ENCODE measurements at places on chromosomes 4 and X. TPM values are rescaled to one million over a fixed set of nuclear protein-coding genes. Genes with fewer than 3 reads are reported as not detected.

Gene ART3
- total RNA-seq: not detected

Gene CENPU
- 22.3 TPM for total RNA-seq

Gene POU3F4
- total RNA-seq: not detected

Gene QRFPR
- total RNA-seq: 8.4 TPM

Gene ALB
- total RNA-seq: not detected

Gene GUCY1B1
- not detected for total RNA-seq

Gene GPM6B
- total RNA-seq: 6.9 TPM

Gene FABP2
- not detected for total RNA-seq

Gene KLHL5
- total RNA-seq: 59.2 TPM

Gene JCHAIN
- total RNA-seq: not detected

Gene VCX
- not detected for total RNA-seq

Gene USO1
- 105 TPM for total RNA-seq

Gene ASB5
- not detected for total RNA-seq

Gene IL2
- total RNA-seq: not detected

Gene MCUB
- 16.3 TPM for total RNA-seq

Gene TNMD
- total RNA-seq: not detected

Gene ADAM29
- not detected for total RNA-seq

Gene CT45A3
- not detected for total RNA-seq

Gene PROM1
- total RNA-seq: not detected

Gene LANCL3
- 0.54 TPM for total RNA-seq

Gene ZNF518B
- 1.5 TPM for total RNA-seq

Gene MAMLD1
- total RNA-seq: 1.7 TPM

Gene SMC1A
- 89.6 TPM for total RNA-seq

Gene FREM3
- total RNA-seq: not detected

Gene ZNF711
- 1.8 TPM for total RNA-seq

Gene TDO2
- not detected for total RNA-seq

Gene SHOX
- not detected for total RNA-seq

Gene ACE2
- total RNA-seq: not detected

Gene TLR10
- not detected for total RNA-seq

Gene CEP135
- 12.4 TPM for total RNA-seq

Gene DMP1
- not detected for total RNA-seq

Gene C4orf51
- total RNA-seq: not detected

Gene STAP1
- not detected for total RNA-seq
